ENCODE measurements at places on chromosomes 2 and 18.

DNA sequence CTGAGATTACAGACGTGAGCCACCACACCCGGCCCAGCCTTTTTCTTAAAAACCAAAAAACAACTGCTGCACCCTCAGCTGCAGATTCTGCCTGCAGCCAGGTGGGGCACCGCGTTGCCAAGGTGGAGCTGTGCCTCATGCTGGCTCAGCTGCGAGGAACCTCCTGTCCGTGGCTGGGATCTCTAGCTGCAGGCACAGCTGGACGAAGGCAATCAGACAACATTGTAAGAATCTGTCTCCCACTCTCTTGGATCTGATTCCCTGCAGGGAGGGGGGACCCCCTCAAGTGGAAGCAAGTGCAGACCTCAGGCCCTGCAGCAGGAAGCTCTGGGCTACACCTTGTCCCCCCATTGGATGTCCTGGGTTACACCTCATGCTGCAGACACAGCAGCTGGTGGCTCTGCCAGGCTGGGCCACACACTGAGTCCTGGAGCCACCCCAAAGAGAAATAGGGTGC lies 24.1 kb downstream of the CIDEA start:
- DNase-seq: no peak

DNA sequence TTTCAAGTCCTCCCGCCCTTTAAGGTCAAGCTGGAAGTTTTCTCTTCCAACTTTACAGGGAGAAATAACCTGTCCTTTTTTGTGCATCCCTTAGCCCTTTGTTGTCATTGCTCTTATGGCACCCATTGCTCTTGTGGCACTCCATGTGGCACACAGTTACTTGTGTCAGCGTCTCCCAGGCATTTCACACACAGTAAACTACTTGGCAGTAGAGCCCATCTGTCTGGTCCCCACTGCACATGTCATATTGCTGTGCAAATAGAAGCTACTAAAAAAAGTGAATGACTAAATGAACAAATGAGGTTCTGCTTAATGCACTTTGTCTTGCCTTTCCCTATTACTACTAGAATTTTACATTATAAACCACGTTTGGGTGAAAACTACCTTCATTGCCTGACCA lies 149.3 kb downstream of the EML6 start:
- no peak for DNase-seq

- DNase-seq: no peak
Measured at GRCh38 chr18:9103376-9103873, 926 bp downstream of the NDUFV2 start.

DNA sequence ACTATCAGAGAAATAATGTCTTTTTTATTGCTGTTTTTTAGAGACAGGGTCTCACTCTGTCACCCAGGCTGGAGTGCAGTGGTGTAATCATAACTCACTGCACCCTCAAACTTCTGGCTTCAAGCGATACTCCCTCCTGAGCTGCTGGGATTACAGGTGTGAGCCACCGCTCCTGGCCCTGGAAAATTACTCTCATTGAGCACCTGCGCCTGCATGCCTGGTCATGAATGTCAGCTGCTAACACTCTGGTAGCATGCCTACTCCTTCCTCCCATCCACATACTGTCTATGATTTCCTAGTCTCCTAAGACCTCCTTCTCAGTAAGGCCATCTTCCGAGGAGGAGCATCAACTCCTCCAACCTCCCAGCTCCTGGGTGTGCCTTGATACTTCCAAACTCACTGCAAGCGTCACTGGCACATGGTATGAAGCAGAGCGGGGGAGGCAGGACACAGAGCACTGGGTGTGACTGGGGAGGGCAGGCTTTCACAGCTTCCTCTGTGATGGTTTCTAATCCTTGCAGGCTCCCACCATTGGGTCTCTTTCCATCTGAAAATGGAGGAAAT lies 1.6 kb upstream of the MAP2 start:
- DNase-seq: no peak

- DNase-seq: no peak
Measured at GRCh38 chr18:8151181-8151580, 458.1 kb upstream of the RAB12 start.

- DNase-seq: no peak
Measured at GRCh38 chr18:6681331-6681875, 48.1 kb upstream of the ARHGAP28 start.

GRCh38 chr2:60508339-60508917 lies 45.0 kb downstream of the BCL11A start:
- no peak for DNase-seq

Measured in activated T-cell treated with anti-CD3 and anti-CD28 coated beads, Interleukin-2, amount 50 U/mL, for 4 hours (primary cell).